ENCODE measurements at places on chromosomes 4 and X.

GRCh38 chrX:77223046-77223445, 224.1 kb upstream of the FGF16 start:
- no peak for DNase-seq

DNA sequence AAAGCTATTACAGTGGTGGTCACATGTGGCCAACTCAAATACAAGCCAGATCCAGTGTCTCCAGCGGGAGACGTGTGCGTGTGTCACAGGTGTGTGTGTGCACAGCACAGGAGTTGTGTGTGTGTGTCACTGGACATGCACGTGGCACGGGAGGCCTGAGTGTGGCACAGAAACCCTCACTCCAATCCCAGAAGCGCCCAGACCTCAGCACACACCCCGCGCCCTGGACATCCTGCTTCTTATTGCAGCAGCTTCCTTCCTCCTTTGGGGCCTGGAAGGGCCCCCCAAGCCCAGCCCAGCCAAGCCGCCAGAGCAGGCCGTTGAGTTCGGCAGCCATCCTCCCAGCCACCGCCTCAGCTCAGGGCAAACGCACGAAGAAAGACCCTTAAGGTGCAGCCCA, 37.9 kb downstream of the ACOX3 start:
- no peak for DNase-seq

- no peak for DNase-seq
These were observed 54.7 kb downstream of the ANAPC10 start for GRCh38 chr4:145043306-145043705.

DNA sequence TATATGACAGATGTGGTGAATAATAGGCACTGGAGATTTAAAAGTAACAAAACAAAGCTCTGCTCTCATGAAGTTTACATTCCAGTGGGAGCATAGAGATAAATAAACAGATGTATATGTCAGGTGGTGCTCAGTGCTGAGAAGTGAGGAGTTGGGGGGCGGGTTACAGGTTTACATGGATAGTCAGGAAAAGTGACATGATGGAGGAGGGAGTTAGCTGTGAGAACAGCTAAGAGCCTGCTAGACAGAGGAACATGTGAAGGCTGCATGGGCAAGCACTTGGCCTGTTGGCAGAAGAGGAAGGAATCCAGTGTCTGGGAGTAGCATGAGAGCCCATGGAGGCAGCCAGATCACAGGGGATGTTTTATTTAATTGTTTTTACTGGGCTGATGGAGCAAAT, 10.2 kb upstream of the TMEM156 start:
- no peak for DNase-seq

DNA sequence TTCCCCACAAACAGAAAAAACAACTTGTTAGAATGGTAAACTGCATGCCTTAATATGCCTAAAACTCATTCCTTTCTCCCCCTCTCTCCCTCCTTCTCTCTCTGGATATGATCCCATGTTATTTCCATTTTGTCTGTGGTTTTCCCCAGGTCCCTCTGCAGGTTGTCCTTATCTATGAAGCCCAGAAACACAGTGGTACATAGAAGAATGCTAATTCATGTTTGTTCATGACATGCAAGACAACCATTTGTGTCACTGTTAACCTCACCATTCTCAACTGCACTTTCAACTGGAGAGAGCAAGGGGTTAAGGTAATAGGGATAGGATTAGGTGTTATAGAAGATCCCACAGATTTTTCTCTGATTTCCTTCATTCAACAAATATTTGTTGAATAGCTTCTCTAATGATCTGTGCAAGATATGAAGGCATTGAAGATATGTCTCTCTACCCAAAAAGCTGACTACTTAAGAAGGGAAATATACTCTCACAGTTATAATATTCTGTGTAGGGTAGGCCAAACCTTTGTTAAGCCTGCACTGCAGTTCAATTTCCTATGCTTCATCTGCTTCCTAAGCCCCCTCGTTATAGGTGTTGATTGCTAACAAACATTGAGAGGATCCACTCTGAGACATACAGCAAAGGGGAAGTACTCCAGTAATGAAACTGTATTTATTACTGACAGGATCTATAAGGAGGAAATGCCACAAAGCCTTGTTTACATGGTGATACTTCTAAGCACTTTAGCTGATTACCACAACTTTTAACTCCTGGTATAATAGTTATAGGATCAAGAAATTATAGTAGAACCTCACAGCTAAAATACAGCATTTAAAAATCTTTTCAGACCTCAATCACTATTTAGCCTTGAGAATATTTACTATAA, 96.1 kb downstream of the FRYL start:
- DNase-seq: no peak
